ENCODE measurements at places on chromosomes 6 and 20.

DNA sequence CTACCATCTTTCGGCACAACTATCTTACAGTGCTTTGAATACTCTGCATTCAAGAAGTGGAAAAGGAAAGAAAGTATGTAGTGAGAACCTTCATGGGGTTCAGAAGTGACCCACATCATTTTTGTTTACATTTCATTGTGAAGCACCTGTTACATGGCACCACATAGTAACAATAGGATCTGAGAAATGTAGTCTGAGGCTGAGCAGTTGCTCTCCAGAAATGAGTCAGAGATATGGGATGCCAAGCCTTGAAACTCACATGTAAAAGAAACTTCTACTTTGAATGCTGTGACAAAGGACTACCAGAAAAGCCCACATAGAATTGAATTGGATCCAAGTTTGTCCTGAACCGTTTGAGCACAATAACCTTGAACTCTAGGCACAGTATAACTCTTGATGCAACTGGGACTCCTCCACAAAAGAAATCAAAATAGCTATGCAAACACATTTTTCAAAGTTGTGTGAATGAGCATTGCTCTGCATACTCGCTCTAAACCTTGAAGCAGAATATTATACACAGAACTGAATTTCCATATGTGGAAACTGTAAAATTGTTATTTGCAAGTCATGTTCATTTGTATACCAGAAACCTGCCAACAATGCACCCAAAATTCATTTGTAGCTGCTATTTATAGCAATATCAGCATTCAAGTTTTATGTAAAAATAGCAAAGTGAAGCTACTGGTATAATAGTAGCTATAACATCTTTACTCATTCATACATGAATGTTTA lies 400.9 kb upstream of the POU3F2 start:
- DNase-seq = no peak

- DNase-seq = peak; percentile 90
Observed at GRCh38 chr20:51014797-51015722, 7.8 kb downstream of the KCNG1 start.

- no peak for DNase-seq
Observed at GRCh38 chr6:69784595-69785377, 12.0 kb downstream of the LMBRD1 start.

DNA sequence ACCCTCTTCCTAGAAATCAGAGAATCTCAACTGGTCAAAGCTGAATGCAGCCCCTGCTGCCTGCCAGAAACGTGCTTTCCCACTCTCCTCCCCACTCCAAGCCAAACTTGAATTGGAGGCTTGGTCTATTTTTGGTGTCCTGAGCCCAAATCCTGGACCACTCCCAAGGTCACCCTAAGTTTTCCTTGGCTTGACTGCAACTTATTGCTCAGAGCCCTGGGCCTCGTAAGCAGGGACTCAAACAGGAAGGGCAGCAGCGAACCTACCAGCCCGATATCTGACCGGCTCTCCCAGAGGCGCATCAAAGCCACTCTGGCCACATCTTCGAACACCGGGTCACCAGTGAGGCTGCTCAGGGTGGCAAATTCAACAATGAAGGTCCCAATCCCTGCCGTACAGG lies 12.7 kb downstream of the EDEM2 start:
- no peak for DNase-seq

DNA sequence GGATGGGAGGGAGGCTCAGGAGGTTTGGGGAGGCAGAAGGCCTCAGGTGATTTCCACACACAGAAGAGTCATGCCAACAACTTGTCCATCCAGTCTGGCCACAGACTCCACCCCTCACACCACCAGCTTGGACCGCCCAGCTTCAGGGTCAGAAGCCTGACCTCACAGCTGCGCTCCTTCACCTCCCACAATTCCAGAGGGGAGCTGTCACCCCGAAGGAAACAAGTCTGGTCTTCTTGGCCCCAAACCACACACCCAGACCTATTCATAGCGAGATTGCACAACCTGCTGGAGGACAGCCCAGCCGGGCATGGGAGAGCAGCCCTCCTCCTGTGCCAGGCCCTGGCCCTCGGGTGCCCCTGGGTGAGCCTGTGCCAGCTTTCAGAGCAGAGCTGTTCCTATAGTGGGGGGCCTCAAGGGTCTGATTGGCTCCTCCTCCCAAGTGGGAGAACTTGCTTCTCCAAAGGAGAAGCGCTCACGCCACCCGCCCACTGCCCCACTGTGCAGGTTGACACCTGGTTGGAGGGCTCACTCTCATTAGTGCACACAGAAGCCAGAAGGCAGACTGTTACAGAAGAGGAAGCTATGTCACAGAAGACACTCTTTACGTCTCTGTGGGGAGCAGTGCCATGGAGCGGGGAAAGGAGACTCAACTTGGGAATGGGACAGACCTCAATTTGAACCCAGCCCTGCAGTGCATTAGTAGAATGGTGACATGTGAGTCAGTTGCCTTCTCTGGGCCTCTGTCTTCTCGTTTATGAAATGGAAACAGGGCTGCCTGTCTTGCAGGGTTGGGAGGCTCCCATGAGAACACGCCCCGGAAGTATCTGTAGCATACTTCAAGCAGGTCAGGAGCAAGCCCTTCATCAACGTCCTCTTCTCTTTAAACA lies 128.8 kb downstream of the FOXO3 start:
- peak; percentile 33 for DNase-seq

DNA sequence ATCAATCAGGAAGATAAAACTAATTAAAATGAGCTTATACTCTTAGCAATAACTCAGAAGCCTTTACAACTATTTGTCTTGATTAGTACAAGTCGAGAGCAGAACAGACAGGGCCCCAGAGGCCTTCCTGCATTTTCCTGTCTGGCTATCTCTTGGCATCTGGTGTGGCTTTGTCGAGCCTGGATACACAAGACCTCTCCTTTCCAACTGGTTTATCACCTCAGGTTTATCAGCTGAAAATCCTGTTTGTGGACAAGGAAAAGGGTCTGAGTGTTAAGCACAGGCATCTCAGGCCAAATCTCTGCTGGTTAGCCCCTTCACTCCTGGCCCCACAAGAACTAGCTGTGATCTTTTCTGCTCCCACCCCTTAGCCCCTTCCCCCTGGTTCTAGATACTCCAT lies 32.6 kb downstream of the BAK1 start:
- no peak for DNase-seq

- DNase-seq = no peak
Observed at GRCh38 chr20:37342231-37343177, 3.4 kb upstream of the SRC start.

- DNase-seq = no peak
Observed at GRCh38 chr6:16398587-16398986, 160.2 kb downstream of the GMPR start.

DNA sequence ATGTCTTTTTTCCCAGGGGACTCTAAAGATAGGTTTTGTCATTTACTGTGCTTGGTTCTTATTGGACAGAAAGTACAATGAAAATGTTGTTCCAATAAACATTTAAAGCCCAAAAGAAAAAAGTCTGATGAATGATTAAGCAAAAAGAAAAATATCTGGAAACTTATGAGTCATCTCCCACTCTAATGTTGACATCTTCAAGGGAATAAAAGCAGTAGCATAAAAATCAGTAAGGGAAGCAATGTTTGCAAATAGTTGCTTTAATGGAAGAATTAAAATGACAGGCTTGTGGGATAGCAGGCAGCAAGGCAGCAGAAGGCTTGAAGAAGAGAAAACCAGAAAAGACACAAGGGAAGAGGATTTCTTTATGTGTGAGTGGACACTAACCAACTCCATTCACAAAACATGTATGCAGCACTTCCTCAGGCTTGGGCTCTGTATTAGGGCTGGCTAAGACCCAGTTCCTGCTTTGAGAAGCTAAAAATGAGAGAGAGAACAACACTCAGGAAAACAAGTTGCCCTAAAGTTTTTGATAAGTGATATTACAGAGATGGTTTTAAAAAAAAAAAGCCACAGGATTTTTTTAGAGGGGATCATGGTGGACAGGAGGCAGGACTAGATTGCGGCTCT lies 263.2 kb upstream of the NT5E start:
- no peak for DNase-seq

GRCh38 chr6:50661636-50662035 lies 51.7 kb upstream of the TFAP2D start:
- DNase-seq = no peak

DNA sequence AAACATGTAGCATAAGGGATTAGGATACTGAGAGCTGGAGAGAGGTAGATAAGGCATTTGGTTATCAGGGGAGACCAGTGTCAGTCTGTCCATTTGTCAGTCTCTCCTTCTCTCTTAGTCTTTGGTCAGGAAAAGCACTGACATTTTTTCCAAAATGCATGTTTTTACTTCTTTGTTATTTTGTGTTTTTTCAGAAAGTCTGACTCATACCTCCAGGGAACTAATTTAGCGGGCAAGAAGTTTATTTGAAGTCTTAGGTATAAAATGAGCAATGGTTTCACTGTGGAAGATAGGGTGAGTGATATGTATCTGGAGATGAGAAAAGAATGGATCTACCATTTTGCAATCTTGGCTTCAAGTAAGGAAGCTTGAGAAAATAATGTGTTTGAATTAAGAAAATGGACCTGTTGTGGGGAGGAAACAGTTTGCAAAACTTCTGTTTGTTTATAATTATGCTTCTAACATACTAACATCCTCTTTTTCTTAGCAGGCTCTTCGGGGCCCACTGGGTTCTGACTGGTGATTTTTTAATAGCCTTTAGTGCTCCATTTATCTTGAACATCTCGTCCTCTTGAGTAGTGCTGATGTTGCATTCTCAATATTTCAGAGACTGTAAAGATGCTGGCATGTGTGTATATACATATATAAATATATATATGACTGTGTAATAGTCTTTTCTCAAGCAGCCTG lies 66.9 kb upstream of the FABP7 start:
- DNase-seq = no peak

DNA sequence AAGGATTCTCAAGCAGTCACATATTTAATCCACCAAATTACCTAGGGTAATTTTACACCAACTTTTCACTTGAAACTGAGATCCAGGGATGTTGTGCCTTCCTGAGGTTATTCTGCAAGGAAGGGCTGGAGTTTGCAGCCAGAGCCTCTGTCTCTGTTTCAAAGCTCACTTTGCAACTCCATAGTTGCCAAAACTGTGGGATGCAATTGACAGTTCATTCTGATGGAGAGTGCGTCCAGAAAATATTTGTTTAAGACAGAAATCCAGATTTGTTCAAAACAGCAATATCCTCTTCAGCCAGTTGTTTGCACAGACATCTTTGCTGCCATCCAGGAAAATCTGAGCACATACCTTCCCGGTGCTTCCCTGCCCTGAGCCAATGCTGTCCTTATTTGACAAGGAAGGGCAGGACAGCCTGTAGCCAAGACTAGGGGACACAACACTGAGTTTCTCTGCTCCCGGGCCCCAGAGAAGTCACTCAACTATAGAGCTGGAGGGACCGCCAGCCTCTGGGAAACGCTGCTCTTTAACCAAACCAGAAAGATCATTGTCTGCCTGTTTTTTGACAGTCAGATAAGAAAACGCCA lies 297.4 kb downstream of the HIVEP2 start:
- DNase-seq = no peak

DNA sequence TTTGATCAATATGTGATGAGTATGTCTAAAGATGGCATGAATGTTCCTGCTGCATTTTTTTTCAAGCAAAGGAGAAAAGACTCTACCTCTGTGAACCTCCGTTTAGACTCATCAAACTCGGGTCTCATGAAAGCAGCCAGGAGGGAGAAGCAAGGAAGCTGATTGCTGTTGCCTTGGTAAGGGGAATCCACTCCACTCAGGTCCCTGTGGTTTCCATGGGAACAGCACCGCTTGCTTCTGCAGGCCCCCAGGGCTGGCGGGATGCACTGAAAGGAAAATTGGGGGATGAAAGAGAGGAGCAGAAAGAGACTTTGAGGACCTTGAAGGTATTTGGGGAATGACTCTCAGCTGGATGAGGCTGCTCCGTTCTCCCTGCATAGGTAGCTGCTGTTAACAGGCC lies 249.6 kb upstream of the RIN2 start:
- no peak for DNase-seq

- no peak for DNase-seq
Observed at GRCh38 chr20:17637985-17638640, 43.9 kb downstream of the RRBP1 start.

DNA sequence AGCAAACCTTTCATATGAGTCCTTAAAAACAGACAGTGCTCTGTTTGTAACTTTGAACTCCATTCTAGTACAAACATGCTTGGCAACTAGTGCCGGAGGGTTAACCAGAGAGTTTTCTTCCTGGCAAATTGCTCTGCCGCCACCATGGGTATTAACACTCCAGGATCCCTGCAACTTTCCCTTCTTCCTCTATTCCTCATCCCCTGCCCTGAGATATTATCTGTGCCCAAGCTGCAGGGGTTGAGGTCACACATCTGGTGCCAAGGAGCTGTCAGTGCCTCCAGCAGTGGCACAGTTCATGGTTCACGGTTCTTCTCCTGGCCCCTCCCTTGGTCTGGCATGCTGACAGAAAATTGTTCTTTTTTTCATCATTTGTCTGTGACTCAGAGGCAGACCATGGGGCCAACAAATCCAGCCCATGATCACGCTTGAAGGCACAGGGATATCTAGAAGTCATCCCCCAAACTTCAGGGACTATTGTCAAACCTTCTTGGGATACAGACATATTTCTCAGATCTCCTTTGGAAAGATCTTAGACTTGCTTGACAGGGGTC lies 77.5 kb downstream of the ATXN1 start:
- peak; percentile 64 for DNase-seq

GRCh38 chr6:131443514-131443913 lies 129.5 kb upstream of the ARG1 start:
- DNase-seq = no peak

DNA sequence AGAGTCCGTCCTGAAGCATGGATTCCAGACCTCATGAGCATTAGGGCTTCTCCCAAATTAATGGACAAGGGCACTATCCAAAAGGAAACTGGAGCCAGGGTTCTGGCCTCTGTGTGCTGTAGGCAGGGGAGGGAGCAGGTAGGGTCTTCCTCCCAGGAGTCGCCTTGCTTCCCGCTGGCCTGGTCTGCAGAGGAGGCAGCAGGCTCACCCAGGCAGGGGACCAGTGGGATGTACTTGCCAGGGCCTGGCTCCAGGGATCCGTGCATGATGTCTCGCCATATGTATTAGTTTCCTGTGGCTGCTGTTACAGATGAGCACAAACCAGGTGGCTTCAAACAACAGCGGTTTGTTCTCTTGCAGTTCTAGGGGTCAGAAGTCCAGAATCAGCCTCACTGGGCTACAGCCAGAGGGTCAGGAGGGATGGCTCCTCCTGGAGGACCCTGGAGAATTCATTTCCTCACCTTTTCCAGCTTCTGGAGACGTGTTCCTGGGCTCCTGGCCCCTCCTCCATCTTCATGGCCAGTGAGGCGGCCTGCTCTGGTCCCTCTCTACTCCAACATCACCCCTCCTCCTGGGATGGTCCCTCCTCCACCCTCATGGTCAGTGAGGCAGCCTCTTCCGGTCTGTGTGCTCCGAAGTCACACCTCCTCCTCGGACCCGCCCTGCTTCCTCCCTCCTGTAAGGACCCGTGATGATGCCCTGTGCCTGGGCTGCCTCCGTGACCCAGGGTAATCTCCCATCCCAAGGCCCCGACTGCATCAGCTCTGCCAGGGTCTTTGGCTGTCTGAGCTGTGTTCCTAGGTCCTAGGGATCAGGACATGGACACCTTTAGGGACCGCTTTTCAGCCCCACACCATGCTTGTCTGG lies 329.1 kb downstream of the CDH4 start:
- no peak for DNase-seq

Measured in urothelium cell line (cell line).